ENCODE measurements at places on chromosomes 2 and 18. TPM values are rescaled to one million over a fixed set of nuclear protein-coding genes. Genes with fewer than 3 reads are reported as not detected.

The NEU4 gene
- polyA plus RNA-seq = 1.2 TPM

The IL1R1 gene
- 31.9 TPM for polyA plus RNA-seq

The CAVIN2 gene
- polyA plus RNA-seq = 30.0 TPM

The ALPG gene
- not detected for polyA plus RNA-seq

The ACKR3 gene
- 53.2 TPM for polyA plus RNA-seq

The IL36B gene
- polyA plus RNA-seq = not detected

The SKOR2 gene
- polyA plus RNA-seq = not detected

The UGT1A1 gene
- 0.58 TPM for polyA plus RNA-seq

The HIBCH gene
- 110 TPM for polyA plus RNA-seq

The SERPINB4 gene
- not detected for polyA plus RNA-seq

The HOXD8 gene
- 170 TPM for polyA plus RNA-seq

The ST8SIA5 gene
- polyA plus RNA-seq = 1.0 TPM

The ADAM23 gene
- polyA plus RNA-seq = 6.9 TPM

The TSPYL6 gene
- polyA plus RNA-seq = 0.13 TPM

The SLC14A1 gene
- polyA plus RNA-seq = 1.7 TPM

The CRYGC gene
- not detected for polyA plus RNA-seq

The DNAH7 gene
- polyA plus RNA-seq = 8.8 TPM

The ADRA2B gene
- polyA plus RNA-seq = 4.4 TPM

The SMAD2 gene
- polyA plus RNA-seq = 95.0 TPM

The TUBA4B gene
- polyA plus RNA-seq = 0.75 TPM

The G6PC2 gene
- 0.08 TPM for polyA plus RNA-seq

The GREB1 gene
- polyA plus RNA-seq = 22.5 TPM

The KLHL14 gene
- polyA plus RNA-seq = 33.1 TPM

The ZNF512 gene
- 90.0 TPM for polyA plus RNA-seq

The SERPINB3 gene
- 0.12 TPM for polyA plus RNA-seq

The EIPR1 gene
- polyA plus RNA-seq = 26.3 TPM

The ABCG5 gene
- 0.63 TPM for polyA plus RNA-seq

The ID2 gene
- 306 TPM for polyA plus RNA-seq

The DSG4 gene
- polyA plus RNA-seq = not detected

The MOCOS gene
- polyA plus RNA-seq = 1.2 TPM

The ST8SIA3 gene
- not detected for polyA plus RNA-seq

The IL18R1 gene
- 3.2 TPM for polyA plus RNA-seq

The SPC25 gene
- polyA plus RNA-seq = 28.9 TPM

The UXS1 gene
- 73.5 TPM for polyA plus RNA-seq

Measured in left kidney (tissue), 8 donors.